ENCODE measurements at places on chromosomes 3 and 15.

DNA sequence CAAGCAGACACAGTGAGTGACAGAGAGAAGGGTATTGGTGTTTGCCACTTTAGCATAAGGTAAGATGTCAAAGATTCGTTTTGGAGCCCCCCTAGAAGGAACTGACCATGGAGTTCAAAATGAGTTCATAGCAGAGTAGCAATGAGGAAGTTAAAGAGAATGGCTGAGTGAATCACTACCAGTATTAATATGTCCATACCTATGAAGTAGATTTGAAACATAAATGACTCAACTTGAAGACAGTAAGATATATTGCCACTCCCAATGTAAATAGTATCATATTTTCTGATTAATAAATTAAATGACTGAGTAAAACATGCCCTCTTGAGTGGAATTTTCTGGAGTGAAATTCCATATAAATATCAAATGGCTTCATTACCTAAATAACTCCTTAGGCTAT, 675.1 kb downstream of the NLGN1 start:
- no peak for DNase-seq

DNA sequence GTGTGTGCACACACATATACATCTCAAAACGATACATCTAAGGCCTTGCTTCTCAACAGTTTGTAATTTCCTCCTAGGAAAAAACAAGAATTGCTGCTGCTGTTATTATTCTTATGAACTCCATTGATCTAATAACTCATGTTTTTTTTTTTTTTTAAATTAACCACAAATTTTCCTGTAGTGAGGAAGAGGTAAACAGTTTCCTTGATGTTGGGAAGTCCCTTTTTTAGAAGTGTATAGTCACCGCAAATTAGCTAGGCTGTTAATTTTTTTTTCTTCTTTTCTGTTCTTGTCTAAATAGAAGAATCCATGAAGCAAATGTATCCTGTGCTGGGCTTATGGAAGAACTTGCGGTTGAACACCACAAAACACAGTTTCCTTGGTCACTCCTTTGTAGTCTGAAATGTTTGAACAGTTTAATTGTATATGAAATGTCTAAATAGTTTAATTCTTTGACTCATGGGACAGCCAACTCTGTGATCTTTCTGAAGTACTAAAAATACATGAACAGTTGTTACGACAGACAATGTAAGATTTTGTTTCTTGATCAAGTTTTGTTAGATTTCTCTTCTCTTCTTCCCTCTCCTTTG, 64.5 kb downstream of the MITF start:
- no peak for DNase-seq

- peak; percentile 8 for DNase-seq
Measured at GRCh38 chr3:79148786-79149185, 619.0 kb downstream of the ROBO1 start.

- no peak for DNase-seq
Measured at GRCh38 chr3:117272274-117272673, 562.7 kb downstream of the TUSC7 start.

DNA sequence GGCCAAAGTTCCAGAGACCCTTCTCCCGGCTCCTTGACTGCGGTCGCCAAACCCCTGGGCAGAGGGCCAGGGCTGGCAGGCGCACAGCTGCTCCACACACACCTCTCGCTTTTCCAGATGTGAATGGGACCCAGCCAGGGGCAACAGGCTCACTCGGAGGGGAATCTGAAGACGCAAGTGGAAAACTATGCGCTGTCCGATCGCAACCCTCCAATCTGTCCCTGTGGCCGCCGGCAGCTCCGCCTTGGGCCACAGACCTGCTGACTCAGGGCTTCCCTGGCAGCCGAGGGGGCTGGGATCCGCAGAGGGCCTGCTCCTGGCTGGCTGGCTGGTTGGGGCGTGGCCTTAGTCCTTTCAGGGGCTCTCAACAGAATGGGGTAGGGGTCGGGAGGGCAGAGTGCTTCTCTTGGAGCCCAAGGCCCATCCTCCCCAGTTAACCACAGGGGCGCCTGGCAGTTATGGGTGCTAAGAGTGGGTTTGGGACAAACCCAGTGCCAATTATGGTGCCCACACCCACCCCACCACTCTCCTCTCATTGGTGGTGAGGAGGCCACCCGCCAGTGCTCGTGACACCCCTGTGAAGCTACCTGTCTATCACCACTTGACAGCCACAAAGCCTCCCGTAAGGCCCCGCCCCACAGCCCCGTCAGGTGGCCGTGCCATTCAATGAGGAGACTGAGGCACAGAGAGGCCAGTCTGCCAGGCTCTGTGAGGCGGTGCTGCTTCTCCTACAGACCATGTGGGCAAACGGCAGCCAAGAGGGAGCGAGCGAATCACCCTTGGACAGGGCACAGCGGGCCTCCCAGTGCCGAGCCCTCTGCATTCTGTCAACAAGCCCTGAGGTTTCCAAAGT, 53.8 kb downstream of the IQSEC1 start:
- peak; percentile 20 for DNase-seq

GRCh38 chr3:152316318-152316717, 47.6 kb downstream of the MBNL1 start:
- no peak for DNase-seq

DNA sequence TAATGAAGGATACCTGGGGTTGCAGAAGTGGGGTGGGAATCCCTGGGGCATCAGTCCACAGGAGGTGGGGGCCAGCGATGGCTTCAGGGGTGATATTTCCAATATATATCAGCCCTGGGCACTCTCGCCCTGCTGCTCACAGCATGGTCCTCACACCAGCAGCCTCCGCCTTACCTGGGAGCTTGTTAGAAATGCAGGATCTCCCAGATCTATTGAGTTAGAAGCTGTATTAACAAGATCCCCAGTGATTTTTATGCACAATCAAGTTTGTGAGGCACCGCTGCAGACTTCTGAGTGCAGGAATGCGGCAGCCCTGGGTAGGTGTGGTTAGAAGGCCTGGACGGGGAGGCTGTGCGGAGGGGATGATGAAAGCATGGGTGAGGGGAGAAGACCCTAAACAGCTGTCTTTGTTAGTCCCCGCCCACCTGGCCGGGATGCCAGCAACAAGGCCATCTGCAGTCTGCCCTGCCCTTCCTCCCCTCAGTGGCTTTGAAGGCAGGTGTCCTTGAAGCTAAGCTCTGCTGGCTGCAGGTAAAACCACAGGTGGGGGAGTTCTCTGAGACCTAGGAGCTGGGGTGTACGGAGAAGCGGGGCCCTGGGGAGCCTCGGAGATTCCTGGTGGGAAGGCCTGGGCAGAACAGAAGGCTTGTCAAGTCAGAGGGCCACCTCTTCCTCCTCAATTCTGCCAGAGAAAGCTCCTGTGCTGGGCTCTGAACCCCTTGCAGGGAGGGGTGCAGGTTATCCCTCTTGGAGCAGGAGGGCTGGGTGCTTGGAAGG, 11.4 kb downstream of the FAM107A start:
- DNase-seq: no peak

GRCh38 chr3:123150449-123151215, 51.1 kb upstream of the SEC22A start:
- DNase-seq: no peak

DNA sequence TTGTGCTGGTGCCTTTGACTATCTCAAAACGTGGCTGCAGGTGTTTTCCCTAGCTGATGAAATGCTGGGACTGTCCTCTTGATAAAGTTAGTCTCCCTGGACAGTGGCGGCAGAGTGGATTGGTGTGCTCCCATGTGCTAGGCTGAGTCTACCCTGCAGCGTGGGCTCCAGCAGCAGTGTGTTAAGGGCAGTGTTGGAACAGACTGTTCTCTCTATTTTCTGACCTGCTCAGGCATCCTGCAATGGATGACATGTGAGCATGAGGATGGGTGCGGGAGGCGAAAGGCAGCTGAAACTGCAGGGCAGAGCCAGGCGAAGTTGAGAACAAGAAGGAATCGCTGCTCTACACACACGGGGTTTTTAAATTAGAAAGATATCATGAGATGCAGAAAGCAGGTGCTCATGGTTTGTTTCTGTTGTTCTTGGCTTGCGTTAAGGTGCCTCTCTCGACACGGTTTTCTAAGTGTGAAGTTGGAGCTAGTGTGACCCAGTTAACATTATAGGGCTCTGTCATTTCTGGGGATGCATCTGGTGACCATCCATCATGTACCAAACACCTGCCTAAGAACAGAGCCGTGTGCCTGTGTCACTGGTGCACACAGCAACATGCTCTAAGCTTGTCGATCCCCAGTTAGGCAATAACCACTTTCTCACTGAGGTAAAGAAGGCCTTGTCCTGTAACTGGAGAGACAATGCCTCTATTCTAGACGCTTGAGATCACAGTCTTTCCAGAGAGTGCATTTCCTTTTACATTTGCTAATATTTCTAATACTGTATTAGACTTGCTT, 44.3 kb downstream of the SLCO3A1 start:
- DNase-seq: no peak

DNA sequence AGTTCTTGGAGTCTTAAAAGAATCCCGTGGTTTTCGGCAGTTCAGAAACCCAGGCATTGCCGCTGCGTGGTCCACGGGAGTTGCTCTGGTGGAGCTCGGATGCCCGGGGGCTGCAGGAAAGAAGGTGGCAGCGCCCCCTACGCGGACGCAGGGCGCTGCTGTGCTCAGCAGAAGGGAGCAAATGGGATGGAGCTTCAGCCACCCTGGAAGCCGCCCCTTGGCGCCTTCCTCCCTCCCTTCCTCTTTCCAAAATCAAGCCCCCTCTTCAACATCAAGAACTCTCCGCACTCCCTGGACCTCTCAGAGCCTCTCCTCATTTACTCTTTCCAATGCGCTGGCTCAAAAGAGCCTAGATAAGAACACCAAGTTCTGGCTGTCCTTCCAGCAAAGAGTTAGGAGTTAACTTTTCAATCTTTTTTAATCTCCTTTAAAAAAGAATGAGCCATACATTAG, 880 bp upstream of the CHRNA7 start:
- peak; percentile 92 for DNase-seq

GRCh38 chr15:101440846-101441590, 48.5 kb downstream of the PCSK6 start:
- no peak for DNase-seq

DNA sequence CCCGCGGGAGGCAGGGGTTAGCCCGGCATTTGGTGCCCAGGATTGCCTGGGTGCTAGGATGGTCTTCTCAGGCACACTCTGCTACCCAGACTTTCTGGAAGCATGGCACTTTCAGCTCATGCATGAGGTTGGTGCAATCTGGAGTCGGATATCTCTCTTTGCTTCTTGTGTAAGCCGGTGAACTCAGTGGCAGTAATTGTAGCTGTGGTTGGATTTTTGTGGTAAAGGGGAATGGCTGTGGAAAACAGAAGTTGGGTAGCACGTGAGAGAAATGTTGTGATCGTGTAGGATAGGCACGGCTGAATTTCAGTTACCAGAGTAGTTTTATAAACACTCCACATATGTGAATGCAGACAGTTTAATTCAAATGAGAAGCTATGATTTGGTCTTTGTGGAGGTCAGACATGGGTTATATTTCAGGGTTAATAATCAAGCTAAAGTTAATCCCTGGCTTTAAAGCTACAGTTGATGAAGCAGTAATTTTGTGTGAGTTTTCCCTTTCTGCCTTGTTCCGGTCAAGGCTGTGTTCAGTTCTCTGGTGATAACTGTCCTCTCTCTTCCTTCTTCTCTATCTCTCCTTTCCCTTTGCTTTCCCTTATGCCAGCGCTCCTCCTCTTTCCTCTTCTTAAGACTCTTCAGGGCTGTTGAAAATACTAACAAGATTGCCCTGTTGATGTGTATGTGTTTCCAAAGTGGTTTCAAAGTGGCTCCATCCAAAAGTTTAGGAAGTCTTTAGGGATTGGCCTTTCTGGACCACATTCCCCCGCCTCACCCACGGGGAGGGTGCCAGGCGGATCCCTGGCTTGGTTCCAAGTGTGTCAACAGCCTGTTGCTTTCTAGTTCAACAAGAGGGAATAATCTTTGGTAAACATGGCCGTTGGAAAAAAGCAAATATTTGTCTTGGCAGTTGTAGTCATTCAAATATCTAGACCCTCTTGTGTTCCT, 404.6 kb upstream of the C2CD4B start:
- no peak for DNase-seq

DNA sequence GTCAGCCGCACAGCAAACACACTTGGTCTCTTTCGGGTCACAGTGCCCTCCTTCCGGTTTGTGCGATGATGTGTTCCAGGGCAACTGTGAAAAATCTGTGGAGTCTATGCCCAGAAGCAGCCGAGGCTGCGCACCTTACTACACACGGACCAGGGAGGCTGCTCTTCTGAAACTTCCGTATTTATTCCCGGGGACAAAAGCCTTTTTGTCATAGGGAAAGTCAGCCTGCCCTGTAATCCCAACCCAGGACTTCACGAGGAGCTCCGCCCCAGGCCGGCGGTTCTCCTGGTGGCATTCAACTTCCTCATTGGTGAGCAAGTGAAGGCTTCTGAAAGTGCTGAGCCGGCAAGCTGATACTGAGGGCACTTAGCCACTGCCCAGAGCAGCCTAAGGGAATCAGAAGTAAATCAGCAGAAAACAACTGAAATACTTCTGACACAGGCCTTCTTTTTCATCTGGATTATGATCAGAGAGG, 126.5 kb downstream of the FMN1 start:
- DNase-seq: no peak

DNA sequence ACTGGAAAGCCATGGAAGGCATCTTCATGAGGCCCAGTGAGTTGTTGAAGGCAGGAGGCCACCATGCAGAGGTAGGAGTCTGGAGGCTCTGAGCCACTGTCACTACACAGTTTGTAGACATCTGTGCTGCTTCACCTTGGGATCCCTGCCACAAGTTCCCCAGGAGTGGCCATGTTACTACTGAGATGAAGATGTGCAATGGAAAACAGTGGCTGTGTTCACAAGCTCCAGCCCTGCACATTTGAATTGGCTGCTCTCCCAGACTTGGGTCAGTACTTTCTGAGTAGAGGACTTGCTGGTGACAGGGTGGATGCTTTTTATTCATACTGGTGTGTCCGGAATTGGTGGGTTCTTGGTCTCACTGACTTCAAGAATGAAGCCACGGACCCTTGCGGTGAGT, 86.9 kb upstream of the C15orf39 start:
- no peak for DNase-seq

- DNase-seq: no peak
Measured at GRCh38 chr3:63635186-63635585, 17.3 kb upstream of the SNTN start.

DNA sequence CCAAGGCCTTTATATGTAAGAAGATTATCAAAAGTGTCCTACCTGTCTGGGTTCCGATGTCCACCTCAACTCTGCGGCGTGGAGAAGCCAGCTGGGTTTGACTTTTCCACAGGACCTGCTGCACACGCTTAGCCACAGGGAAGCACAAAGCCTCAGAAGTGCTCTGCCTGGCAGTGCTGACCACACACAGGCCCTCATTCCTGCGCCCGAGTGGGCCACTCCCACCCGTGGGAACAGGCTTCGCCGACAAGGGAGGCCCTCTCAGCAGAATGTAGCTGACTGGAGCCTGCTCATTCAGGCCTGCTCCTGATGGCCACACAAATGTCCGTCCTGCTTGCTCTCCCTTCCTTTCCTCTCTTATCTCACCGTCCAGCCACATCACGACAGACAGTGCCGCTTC, 221.4 kb upstream of the LRRN1 start:
- DNase-seq: no peak

GRCh38 chr3:194849166-194849875, 163.6 kb downstream of the FAM43A start:
- DNase-seq: no peak

- no peak for DNase-seq
Measured at GRCh38 chr3:122023335-122023910, 1.4 kb upstream of the ILDR1 start.

Measured in NCI-H524 (cell line).